ENCODE measurements at places on chromosomes 11 and 22. TPM values are rescaled to one million over a fixed set of nuclear protein-coding genes. Genes with fewer than 3 reads are reported as not detected.

APOBEC3A gene
- not detected for total RNA-seq

GRCh38 chr11:103924166-103925013 is 112.0 kb upstream of the DDI1 start:
- DNase-seq, result no peak

B3GAT1 gene
- total RNA-seq, result 0.38 TPM

KDM4E gene
- total RNA-seq, result not detected

GRCh38 chr11:44988981-44989635 is 38.4 kb upstream of the TP53I11 start:
- no peak for DNase-seq

DNA sequence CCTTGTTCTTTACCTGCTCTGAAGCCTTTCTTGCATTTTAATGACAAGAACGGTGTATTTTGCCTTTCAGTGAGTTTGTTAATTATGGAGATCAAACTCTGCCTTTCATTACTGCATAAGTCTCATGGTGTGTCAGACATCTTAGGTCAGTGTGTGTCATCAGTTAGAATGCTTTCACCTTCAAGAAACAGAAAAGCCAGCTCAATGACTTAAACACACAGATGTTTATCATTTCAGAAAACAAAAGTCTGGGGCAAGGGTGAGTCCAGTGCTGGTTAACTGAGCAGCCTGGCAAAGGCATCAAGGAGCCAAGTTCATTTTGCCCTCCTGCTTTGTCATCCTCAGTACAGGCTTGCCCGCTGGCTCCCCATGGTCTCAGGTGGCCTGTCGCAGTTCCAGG is 54.5 kb downstream of the PACS1 start:
- DNase-seq, result no peak

MUC15 gene
- not detected for total RNA-seq

DNA sequence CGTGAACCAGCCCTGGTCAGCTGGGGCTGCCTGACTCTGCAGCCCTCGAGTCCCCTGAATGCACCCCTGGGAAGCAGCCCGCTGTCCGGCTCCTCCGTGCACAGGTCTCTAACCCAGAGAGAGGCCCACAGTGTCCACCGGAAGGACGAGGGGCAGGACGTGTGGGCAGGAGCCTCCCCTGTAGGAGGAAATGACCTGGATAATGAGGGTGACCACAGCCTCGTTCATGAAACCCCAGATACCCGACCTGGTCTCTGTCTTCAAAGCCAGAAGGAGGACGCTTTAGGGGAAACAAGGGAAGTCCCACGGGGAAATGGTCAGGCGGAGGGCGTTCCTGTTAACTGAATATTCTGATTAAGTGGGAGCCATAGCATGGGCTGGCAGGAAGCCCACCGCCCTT is 23.3 kb downstream of the LIF start:
- DNase-seq, result no peak

DNA sequence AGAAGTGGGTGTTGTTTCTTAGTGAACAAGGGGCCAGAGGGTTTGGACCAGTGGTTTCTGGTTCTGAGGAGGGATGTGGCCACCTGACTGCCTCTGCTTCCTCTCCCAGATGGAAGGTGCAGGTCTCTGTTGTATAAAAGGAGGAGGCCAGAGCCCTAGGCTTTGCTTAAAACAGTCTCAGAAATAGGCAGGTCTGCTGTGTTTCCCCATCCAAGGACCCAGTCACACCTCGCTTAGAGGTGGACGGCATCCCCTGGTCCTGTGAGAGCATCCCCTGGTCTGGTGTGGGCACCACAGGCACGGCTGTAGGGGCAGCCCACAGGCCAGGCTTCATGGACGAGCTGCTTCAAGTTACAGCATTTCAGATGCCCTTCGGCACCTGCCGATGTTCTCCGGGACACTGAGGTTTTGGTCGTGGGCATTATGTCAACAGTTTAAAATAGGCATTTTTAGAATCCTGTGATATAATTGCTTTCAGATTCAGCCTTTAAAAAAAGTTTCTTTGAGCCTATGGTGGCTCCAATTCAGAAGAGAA is 45.7 kb upstream of the SHANK2 start:
- no peak for DNase-seq

- DNase-seq, result no peak
Measured at GRCh38 chr11:126733685-126734084, 266.9 kb downstream of the KIRREL3 start.

DNA sequence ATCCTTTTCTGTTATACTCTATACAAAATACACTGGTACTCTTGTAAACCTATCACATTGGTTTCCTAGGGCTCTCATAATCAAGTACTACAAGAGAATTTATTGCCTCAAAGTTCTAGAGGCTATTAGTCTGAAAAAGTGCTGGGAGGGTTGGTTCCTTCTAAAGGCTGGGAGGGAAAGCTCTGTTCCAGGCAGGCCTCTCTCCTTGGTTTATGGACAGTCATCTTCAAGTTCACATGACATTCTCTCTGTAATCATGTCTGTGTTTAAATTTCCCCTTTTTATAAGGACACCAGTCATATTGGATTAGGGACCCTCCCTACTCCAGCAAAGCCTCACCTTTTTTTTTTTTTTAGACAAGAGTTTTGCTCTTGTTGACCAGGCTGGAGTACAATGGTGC is 9.1 kb downstream of the SLC36A4 start:
- DNase-seq, result no peak

- no peak for DNase-seq
Measured at GRCh38 chr11:123238297-123238696, 43.2 kb upstream of the CLMP start.

TMEM45B gene
- 22.7 TPM for total RNA-seq

DNA sequence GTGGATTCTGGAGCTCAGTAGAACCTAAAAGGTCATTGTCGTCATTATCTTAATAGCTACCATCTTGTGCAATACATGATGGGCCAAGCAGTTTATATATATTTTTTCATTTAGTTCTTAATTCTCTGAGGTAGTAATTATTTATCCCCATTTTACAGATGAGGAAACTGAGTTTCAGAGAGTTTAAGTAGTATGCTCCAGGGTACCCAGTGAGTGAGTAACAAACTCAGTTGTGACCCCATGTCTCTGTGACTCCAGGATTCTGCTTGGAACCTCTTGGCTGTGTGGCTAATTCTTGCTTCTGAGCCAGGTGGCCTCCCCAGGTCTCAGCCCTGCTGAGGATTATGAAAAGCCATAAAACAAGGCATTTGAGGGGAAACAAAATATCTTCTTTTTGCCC is 82.6 kb downstream of the CEP164 start:
- no peak for DNase-seq
